ENCODE measurements at places on chromosomes 1 and 21.
A peak's percentile ranks its signal among the peaks of the same experiment; 100 is the strongest.

- no peak for DNase-seq
Observed at GRCh38 chr1:206512851-206513180, 5.5 kb downstream of the RASSF5 start.

- no peak for DNase-seq
Observed at GRCh38 chr21:43912500-43912899, 47.5 kb downstream of the AGPAT3 start.

DNA sequence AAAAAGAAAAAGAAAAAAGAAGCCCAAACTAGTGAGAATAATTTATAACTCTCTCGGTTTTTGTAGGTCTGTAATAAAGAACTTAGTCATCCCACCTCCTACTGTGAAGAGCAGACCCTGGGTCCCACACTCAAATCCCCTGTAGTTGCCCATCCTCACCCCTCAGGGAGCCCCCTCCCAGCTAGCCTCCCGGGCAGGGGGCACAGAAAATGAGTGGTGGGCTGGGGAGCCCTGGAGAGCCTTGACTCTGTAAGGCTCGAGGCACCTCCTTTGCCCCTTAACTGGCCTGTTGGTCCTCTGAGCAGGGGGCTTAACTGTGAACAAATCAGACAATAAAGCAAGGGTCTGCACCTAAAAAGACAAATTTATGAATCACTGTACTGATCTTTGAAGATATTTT is 57.5 kb upstream of the PRKACB start:
- DNase-seq = no peak

DNA sequence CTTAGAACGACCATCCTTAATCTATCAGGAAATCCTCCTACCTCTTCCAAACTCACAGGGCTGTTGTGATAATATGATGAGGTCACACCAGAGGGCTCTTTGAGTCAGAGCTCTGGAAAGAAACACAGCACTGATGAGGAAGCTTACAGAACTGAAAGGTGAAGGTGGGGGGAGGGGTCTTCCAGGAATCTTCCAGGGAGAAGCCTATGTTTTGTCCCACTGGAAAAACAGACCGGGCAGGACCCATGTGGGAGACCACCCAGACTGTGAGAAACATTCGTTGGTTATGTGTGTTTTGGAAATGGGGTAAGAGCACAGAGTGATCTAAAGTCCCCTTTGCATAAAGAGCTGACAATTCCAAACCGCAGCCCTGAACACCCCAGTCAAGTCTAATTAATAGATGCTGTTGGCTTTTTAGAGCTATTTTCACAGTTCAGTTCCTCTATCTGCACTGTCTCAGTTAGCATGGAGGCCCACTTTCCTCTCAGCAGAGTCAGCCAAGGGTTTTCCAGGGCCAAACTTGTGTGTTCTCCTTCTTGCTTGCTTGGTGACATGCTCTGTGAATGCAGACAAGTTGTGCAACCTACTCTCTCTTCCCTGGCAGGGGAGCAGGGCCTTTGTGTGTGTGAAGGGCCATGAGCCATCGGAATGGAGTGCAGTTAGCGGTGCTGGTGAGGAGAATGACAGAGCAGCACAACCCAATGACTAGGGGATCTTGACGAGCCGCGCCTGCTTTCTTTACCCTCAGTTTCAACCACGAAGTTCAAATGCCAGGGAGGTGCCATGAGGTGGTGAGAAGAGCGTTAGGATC is 12.3 kb downstream of the PHLDA3 start:
- DNase-seq = no peak

- DNase-seq = peak; percentile 36
Observed at GRCh38 chr21:39373634-39374033, 24.7 kb upstream of the HMGN1 start.

GRCh38 chr1:248793592-248793991 is 32.1 kb downstream of the SH3BP5L start:
- no peak for DNase-seq

DNA sequence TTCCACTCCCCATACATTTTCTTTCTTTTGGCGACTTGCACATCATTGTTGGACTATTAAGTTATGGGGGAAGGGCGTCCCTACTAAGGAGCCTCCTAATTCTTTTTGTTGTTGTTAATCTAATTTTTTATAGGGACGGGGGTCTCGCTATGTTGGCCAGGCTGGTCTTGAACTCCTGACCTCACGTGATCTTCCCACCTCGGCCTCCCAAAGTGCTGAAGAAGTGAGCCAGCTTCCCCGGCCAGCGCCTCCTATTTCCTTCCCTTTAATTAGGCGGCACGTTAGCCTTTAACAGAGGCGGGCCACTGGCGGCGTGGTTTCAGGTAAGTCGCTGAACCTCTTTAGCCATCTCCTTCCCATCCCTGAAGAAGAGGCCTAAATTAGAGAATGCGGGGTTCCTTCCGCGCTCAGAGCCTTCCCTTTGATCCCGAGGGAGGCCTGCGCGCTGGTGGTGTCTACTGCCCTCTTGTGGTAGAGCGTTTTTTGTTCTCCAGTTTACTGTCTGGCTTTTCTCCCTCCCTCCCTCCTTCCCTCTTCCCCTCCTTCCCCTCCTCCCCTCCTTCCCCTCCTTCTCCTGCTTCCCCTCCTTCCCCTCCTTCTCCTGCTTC is 38.1 kb downstream of the TNFRSF9 start:
- peak; percentile 74 for DNase-seq

DNA sequence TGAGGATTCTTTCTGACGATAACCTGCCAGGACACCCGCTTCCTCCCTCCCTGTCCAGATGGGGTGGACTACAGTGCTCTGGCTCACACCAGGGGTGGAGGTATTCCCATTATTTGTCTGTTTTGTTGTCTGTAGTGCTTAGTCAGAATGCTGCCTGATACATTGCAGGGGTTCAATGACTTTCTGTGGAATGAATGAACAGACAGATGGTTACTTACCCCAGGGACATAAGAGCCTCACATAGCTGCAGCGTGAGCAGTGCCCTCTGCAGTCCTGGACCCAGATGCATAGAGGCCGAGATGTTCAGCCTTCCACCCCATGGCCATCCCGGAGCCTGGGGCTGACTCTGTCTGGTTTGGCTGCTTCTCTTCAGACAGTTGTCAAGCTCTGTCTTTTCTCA is 13.0 kb upstream of the F3 start:
- DNase-seq = no peak

DNA sequence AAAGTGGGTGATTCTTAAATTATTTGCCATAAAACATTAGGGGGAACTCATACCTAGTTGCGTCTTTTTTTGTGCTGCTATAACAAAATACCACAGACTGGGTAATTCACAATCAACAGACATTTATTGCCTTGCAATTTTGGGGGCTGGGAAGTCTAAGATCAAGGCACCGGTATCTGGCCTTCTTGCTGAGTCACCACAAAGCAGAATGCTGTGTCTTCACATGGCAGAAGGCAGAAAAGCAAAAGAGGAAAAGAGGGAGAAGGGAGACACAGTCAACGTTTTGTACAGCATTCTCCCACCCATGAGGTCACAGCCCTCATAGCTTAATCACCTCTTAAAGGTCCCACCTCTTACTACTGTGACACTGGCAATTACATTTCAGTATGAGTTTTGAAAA is 291.0 kb downstream of the CHRM3 start:
- no peak for DNase-seq

GRCh38 chr1:206933333-206933945 is 11.7 kb upstream of the FCMR start:
- DNase-seq = peak; percentile 77

DNA sequence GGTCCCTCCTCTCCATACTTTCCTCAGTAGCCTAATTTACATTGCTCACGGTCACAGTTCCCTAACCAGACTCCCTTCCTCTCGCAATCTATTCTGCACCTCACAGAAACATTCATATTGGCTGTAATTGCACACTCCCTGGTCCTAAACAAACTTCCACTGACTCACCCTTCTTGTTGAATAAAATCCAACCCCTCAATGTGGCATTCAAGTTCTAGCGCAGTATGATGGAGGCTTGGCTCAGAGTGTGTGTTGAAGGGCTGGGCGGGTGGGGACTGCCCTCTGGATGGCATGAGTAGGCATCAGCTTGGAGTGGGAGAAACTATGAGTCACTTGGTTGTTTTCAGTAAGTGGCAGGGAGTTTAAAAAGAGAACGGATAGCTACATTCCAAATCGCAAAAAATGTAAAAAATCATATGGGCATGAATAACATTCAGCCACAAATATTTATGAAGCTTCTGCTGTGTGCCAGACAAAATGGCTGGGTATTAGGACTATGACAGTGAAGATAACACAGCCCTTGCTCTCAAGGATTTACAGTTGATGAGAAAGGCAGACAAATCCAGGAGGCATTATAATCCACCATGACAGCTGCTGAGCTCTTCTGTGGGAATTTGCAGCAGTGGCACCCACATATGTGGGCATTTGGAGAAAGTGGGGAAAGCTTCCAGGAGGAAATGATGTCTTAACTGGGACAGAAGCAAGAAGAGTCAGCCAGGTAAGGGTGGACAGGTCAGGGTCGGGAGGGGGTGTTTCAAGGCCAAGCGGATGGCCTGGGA is 42.2 kb upstream of the LYST start:
- DNase-seq = no peak

GRCh38 chr1:164771619-164772361 is 212.8 kb downstream of the PBX1 start:
- DNase-seq = no peak

- no peak for DNase-seq
Observed at GRCh38 chr1:212964102-212964501, 13.8 kb downstream of the VASH2 start.

DNA sequence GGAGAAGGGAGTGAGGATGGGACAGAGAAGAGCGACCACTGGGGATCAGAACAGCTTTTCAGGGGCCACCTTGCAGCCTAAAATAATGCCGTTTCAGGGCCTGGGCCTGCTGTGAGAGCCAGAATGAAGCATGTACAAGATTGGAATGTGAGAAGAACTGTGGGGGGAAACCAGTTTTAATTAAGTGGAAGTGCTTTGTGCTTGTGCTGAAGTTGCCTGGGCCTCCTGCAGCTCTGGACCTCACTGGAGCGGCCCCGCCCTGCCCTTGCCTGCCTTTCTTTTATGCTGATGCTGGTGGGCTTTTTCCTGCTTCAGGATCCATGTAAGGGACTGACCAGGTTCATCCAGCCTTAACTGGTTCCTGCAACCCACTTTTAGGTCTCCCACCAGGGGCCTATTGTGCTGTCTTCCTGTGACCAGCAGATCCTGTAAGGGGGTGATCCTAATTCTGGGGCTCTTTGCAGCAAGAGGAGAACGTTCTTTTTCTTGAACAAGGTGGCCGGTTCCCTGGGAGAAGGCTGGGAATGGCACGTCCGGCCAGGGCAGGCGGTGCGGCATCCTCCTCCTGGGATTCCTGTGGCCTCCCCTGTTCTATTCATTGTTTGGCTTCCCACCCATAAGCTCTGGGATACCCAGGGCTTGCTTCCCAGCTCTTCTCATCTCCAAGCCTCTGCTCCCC is 3.2 kb downstream of the C1orf226 start:
- DNase-seq = no peak

DNA sequence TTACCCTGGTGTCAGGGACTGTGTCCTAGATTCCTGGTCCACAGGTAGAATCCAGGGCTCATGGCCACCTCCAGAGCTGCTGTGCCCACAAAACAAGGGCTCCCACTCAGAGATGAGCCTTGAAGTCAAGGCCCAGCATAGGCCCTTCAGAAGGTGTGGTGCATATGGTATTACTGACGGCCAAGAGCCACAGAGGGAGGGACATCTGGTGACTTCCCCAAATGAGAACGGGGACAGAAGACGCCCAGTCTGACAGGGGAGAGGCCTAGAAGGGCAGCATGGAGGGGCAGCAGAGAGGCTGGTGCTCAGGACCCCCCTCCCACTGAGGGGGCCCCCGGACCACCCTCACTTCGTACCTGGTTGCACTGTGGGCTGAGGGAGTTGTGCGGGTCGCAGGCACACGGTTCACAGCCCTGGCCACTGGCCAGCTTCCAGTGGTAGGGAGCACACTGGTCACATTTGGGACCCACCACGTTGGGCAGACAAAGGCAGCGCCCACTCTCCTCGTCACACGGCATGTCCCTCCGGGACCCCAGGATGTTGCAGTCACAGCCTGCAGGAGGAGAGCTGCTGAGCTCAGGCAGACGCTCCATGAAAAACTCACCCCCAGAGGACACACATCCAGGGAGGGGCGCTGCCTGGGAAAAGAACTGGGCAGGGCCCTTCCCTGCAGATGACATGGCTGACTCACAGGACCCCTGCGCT is 25.0 kb downstream of the LAMB3 start:
- peak; percentile 12 for DNase-seq

- DNase-seq = no peak
Observed at GRCh38 chr1:25907601-25908000, 1.4 kb upstream of the STMN1 start.

DNA sequence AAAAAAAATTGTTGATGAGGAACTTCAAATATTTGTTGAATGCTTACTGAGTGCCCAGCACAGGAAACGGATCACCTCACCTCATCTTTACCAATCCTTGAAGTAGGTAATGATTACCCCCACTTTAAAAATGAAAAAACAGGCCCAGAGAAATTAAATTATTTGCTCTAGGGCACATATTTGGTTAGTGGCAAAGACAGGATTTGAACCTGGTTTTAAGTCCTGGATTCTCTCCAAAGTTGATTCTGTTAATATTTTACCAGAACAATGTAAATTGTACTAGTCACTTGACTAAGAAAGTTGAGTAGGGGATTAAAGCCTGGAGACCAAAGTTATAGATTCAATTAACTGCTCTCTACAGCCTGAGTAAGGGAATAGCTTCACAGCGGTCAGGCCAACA is 97.9 kb downstream of the GIPC2 start:
- DNase-seq = no peak

DNA sequence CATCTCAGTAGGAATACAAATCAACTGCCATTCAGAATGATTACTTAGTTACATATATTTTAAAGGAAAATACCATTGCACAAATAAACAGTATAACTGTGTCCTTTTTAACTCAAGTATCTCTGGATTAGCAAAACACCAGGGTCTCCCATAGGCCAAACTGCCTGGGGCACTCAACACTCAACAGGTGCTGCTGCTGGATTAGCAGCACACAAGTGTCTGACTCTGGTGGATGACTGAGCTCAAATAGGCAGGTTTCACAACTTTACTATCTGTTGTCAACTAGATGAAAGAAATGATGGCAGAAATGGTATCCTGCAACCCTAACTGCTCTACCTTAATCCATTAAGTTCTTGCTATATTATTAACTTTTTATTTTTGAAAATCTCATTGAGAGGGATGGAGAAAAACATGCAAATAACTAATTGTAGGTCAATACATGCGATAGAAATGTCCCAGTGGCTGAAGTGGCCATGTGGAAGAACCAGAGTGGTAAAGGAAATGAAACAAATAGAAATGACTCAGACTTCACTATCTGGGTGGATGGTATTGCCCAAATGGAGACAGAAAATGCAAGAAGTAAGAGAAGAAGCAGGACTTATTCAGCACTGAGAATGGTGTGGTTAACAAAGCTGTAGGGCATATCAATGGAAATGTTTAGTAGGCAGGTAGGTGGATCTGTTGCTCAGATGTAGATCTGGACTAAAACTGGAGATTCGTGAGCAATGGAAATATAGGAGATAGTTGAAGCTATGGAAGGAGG is 90.8 kb upstream of the CCDC190 start:
- DNase-seq = no peak

DNA sequence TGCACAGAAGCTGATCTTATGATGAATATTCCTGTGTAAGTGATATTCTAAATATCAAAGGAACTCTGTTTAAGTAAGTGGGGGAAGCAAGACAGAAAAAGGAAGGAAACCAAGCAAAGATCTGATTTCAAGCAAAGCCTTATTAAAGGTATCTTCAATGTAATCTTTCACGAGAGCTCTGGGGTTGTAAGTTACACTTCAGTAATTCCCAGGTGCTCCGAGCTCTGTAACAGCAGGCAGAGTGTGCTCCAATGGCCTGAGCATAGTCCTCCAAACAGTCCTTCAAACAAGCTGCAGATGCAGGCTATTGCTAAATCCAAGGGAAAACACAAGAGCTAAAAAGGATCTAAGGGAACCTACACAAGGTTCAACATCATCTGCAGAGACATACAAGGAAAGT is 949.7 kb upstream of the TMPRSS15 start:
- no peak for DNase-seq

GRCh38 chr1:58331156-58331555 is 215.4 kb downstream of the OMA1 start:
- no peak for DNase-seq

Measured in CD4-positive, alpha-beta T cell treated with Interleukin-17A for 1 hour (primary cell).